Activated T-cell treated with anti-CD3 and anti-CD28 coated beads for 24 hours (primary cell): ENCODE measurements at places on chromosomes 16 and 17.

DNA sequence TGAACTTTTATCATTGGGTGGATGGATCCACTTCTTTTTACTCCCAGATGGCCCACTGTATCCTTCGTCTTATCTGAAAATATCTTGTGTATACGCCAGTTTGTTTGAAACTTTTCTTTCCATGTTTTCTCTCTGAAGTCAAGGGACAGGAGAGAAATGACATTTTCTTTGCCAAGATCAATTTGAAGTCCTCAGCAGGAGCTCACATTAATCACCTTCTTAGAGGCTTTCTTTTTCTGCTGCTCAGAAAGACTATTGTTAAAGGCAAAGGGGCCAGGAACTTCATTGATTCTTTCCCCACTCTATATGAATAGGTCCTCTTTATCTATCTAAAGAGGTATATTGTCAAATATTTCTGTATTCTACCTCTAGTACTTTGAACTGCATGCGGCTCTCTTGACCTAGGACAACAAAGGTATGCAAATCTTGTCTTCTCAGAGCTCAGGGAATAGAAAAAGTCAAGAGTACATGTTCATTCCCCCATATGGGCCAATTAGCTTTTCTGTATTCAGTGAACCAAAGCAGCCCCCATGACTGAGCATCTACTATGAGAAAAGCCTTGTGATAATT lies 583.3 kb downstream of the HS3ST4 start:
- DNase-seq = no peak

GRCh38 chr17:41665566-41666236 lies 23.0 kb upstream of the EIF1 start:
- peak; percentile 88 for DNase-seq

DNA sequence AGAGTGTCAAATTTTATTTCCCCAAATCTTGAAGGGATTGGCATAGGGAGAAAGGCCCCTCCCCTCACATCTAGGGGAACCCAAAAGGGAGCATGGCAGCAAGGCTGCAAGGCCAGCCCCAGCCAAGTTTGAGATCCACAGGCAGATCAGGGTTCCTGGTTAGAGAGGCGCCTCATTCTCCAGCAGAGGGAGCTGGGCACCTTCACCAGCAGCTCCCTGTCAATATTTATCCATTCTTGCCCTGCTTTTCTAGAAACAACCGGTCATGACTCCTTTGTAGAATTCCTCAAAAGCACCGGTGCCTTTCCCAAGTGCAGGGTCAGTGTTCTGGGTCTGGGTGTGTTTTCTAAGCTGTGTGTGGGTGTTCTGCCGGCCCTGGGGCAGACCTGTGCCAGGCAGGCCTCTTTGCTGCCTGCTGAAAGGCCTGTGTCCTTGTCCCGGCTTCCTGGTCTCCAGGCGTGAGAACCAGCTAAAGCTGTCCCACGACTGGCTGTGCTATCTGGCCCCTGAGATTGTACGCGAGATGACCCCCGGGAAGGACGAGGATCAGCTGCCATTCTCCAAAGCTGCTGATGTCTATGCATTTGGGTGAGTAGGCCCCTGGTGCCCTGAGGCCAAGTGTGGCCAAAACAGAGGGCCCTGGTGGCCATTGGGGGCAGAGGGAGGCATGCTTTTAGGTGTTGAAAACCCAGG lies 21.2 kb upstream of the LGALS9 start:
- DNase-seq = no peak

DNA sequence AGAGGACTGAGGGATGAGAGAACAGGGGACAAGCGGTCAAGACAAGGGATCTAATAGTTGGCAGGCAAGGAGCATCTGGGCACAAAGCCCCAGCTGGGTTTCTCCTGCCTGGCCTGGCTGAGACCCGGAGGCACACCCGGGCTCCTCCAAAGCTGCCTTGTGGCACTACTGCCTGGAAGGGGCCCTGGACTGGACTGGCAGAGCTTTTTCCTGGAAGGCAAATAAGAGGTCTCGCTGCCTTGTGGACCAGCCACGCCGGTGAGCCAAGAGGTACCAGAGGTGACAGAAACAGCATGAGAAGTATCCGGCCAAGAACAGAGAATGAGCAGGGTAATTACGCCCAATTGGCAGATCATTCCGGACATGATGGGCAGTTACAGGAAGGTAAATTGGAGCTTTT lies 64.6 kb downstream of the GTF3C1 start:
- no peak for DNase-seq

GRCh38 chr17:78798695-78799559 lies 16.9 kb upstream of the CYTH1 start:
- no peak for DNase-seq

- DNase-seq = no peak
Measured at GRCh38 chr16:4461250-4462085, 13.0 kb downstream of the NMRAL1 start.

DNA sequence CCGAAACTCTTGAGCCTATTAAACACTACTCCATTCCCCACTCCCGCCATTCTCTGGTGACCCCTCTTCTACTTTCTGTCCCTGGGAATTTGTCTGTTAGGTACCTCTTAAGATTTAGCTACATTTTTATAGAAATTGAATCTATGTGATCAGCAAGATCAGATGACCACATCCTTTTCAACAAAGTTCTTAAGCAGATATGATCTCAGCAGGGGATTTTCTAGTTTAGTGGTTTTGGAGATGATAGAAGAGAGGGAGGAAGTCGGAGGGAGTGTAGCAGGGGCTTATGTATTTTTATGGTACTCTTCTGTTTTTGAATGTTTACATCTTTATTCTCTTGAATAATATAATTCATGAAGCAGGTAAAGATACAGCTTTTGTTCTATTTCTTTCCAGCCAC lies 40.8 kb downstream of the RPA1 start:
- DNase-seq = no peak

DNA sequence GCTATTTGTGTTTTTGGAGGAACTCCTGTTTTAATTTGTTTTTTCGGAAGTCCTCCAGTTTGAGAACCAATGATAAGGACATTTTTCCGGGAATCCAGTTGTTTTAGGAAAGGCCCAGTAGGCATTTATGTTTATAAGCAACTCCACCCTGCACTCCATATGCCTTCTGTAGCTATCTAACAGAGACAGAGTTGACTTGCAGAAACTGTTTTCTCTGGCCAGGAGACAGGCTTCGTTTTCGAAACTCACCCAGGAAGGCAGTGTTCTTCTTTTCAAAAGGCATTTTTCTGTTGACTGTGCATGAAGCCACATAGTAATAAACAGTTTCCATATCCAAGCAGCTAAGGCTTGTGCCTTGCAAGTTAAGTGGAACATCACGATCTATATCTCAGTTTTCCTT lies 587.1 kb downstream of the WWOX start:
- no peak for DNase-seq

DNA sequence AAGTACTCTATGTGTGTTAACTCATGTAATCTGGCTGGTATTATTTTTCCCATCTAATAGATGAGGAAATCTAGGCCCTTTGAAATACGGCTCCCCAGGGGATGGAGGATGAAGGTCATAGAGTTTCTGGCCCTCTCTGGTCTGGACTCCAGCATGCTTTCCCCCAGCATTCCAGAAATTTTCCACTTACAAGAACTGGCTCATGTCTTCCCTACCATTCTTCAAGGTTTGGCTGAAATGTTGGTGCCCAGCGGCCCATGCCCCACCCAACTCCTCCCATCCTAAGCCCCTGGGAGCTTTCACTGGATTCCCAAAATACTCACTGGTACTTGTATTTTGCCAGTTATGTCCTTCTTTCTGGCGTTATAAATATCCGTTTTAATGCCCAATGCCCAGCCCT lies 237.5 kb upstream of the NLRP1 start:
- no peak for DNase-seq

- DNase-seq = no peak
Measured at GRCh38 chr17:52110923-52111581, 47.5 kb downstream of the CA10 start.

- no peak for DNase-seq
Measured at GRCh38 chr16:9911231-9911630, 271.0 kb downstream of the GRIN2A start.

- peak; percentile 64 for DNase-seq
Measured at GRCh38 chr17:35022536-35023063, 40.9 kb downstream of the RFFL start.

DNA sequence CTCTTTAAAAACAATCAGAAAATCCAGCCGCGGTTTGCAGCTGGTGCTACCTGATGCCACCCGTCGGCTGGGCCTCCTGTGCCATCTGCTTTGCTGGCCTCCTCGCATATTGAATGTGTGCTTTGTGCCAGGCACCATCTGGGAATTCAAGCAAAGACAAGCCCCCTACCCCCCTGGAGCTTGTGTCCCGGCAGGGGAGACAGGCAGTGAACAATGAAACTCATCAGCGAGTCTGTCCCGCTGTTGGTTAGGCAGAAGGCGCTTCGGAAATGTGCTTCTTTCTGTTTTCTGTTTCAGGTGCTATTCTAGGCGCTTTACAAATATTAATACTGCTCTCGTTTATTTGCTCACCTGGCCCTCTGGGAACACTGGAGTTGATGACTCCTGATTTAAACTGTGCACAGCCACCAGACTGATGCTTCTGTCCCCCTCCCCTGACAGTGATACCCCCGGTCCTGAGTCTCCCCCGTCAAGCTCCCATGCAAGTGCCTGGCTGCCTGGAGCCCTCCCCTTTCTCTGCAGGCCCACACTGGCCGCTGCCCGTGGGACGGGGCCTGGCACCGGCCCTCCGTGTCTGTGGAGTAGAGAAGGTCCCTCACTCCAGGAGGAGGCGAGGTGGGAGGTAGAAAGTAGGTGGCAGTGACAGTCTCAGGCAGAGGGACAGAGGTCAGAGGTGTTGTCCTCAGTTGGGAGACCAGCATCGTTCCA lies 126.1 kb upstream of the PLCG2 start:
- DNase-seq = no peak

DNA sequence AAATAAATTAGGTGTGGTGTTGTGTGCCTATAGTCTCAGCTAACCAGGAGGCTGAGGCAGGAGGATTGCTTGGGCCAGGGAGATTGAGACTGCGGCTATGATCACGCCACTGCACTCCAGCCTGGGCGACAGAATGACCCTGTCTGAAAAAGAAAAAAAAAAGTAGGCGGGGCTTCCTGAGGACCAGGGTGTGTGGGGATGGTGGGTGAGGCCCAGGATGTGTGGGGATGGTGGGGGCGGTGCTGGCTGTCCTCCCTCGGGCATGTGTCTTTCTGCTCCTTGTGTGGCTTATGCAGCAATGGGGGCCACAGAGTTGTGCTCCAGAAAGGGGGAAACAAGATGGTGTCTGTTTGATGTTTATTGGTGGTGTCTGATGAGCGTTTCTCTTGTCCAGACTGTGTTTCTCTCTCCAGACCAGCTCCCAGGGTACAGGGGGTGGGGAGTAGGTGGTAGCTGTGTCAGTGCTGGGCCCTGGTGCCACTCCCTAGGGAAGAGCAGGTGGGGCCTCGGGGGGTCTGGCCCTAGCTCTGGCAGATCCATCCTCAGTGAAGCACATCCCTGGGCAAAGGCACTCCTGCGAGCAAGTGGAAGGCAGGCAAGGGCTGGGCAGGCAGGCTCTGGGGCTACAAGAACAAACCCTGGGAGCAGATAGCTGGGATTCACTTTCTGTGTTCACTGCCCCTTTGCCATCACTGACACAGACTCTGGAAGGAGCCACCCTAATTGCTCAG lies 2.3 kb downstream of the LCAT start:
- DNase-seq = no peak

- no peak for DNase-seq
Measured at GRCh38 chr17:82690786-82691489, 7.6 kb downstream of the RAB40B start.

DNA sequence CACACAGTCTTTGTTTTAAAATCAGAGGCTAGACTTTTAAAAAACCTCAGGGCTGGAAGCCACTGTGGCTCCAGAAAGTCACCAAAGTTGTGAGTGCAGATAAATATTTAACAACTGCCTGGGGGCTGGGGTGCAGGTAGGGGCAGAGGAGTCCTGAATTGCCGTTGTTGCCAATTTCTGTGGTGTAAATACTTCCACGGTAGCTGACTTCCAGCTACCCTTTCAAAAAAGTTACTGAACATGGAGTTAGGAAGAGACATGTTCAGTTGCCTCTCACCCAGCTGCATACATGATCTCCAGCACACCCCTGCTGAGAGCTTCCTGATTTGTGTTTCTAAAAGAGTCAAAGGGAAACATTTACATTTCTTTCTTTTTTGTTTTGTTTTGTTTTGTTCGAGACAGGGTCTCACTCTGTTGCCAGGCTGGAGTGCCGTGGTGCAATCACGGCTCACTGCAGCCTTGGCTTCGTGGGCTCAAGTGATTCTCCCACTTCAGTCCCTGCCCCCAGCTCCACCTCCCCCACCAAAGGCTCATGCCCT lies 58.7 kb downstream of the PLXDC1 start:
- no peak for DNase-seq

DNA sequence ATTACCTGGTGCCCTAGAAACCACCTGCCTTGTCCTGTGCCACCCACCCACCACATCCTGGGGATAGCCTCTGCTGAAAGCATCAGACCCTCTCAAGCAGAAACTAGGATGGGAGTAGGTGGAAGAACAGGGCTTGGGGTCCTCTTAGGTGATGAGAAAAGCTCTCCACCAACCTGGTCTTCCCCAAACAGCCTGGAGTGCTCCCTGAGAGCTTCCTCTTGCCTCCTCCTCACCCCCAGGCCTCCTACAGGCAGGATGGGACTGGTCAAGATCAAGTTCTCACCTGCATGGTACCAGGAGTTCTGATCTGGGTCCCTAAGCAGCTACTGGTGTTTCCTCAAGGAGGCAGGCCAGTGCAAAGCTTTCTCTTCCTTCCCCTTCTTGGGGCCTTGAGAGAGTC lies 15.4 kb downstream of the WNT9B start:
- DNase-seq = no peak

DNA sequence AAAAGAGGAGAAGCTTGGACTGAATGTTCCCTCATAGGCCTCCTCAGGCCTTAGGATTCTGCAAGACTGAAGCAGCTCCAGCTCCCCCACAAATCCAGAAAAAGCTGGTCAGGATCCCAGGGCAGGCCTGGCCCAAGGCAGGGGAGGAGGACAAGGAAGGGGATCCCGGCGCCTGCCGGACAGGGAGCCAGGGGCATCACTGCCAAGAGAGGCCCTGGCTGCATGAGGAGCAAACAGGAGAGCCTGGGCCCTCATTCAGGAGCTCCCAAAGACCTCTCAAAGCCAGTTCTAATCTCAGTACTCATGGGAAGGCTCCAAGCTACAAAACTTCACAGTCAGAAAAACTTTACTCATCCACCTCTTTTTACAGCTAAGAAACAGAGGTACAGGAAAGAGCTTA lies 67.3 kb downstream of the ZNF423 start:
- DNase-seq = no peak

DNA sequence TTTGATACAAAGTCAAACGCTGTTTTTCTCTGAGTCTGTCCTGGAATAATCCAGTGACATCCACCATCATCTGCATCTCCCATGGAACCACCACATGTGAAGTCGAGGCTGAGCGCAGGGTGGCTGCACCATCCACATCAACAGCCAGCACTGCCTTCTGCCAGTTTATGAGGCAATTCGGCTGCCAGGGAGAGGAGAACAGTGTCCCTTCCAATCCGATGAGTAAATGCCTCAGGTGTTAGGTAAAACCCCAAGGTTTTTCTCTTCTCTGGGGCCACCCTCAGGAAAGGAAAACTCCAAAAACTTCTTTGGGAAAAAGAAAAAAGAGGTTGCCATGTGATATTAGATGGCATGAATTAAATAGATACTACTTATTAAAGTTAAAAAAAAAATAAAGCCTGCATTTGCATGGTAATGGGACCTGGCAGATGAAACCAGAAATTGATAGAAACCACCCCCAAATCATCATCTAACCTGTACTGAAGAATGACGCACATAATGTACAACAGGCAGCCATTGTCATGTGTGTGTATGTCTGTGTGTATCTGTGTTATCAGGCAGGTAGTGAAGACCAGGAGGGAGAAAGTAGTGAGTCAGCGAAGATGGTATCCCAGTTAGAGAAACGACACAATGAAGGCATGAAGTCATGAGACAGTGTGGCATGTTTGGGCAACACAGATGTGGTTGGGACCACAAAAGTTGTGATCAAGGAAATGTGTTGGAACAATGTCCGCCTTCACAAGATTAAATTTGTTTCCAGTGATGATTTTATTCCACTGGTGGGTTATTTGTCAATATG lies 478.7 kb downstream of the CDH13 start:
- no peak for DNase-seq
